ENCODE measurements at places on chromosomes 16 and 17.

DNA sequence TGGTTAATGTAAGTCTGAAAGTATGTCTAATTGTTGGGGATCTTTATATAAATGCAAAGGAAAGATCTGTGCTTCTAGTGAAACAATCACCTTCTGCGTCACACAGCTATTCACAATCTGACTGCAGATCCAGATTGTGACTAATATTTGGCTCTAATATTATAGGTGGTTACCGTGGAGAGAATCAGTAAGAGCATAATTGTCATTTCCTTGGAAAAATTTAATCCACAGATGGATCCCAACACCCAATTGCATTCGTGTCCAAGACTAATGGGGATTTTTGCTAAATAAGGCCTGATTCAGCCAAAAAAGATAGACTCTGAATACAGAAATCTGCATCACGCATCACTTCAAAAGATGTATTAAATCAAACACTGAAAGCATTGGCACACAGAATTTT, 2.7 kb upstream of the KCNJ2 start:
- no peak for DNase-seq

GRCh38 chr16:66474750-66475199, 47.7 kb downstream of the BEAN1 start:
- DNase-seq = peak; percentile 84

DNA sequence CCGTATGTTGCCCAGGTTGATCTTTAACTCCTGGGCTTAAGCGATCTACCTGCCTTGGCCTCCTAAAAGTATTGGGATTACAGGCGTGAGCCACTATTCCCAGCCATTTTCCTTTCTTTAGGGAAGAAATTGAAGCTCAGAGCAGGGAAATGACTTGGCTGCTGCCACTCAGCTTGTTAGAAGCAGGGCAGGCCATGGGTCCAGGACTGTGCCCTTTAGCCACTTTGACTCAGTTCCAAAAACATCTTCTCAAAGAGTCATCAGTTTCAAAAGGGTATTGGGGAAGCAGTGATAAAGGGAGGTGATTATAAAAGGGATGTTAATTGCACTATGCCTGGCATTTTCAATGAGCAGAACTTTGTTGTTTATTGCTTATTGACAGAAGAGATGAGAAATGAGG, 402.8 kb downstream of the SNX29 start:
- no peak for DNase-seq

GRCh38 chr16:30482366-30482765, 9.8 kb downstream of the ITGAL start:
- no peak for DNase-seq

- peak; percentile 76 for DNase-seq
These were observed 1.6 kb downstream of the MYO1C start for GRCh38 chr17:1490643-1491442.

GRCh38 chr16:759110-759910, 1.2 kb upstream of the MSLN start:
- DNase-seq = no peak

GRCh38 chr16:87945351-87946042, 5.7 kb upstream of the BANP start:
- DNase-seq = peak; percentile 71

DNA sequence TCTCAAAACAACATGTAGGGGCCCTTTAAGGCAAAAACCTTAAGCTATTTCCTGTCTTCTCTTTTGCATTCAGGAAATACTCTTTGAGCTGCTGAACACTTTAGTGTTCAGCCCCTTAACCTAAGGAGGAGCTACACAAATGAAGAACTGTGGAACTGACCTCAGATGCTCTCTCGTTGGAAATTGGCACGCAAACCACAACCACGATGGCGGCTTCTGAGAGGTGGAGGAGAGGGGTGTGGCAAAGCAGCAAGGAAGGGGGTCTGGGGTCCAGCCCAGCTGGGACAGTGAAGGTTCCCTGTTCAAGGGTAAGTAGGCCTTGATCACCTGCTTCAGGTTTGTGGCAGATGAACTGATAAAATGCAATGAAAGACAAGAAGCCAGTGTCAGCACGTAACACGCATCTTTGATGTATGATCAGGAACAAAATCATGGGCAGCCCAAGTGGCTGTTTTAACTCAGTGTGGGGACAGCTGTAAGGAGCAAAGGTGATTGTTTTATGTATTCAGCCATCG, 291.6 kb upstream of the TNRC6C start:
- DNase-seq = peak; percentile 69

GRCh38 chr16:87067003-87067556, 250.1 kb downstream of the C16orf95 start:
- DNase-seq = no peak

DNA sequence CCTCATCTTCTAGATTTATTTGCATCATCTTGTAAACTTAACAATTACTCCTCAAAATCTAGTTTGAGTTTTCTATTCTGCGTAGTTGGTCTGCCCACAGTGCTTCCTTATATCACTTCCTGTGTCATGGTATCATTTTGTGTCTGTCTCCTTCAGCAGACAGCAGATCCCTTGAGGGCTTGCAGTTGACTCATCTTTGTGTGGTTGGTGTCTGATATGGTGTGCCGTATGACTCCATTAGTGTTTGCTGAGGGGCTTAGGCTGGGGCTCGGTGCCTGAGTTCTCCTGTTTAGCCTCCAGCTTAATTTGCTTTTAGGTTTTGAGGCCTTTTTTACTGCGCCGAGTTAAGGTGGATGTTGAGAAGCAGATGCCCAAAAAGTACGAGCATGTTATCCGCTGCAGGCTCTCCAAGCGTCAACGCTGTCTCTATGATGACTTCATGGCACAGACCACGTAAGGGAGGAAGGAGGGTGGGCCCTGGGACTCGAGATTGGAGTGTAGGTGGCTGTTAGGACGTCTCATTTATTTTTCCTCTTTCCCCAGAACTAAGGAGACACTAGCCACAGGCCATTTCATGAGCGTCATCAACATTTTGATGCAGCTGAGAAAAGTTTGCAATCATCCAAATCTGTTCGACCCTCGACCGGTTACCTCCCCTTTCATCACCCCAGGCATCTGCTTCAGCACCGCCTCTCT, 16.9 kb downstream of the SRCAP start:
- peak; percentile 64 for DNase-seq

- no peak for DNase-seq
These were observed 6.0 kb downstream of the LYRM1 start for GRCh38 chr16:20906341-20907255.

DNA sequence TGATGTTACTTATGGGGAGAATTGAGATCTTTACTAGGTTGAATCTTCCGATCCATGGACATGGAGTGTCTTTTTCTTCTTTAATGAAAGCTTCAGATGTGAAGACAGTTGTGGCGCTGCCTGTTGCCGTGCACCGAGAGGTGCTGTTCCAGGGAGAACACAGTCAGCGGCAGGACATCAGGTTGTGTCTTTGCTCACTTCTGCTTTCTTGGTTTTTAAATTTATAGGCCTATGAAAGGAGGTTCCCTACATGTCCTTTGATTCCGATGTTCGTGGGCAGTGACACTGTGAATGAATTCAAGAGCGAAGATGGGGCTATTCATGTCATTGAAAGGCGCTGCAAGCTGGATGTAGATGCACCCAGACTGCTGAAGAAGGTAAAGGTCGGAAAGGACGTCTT, 49.8 kb downstream of the SEC14L1 start:
- DNase-seq = no peak

DNA sequence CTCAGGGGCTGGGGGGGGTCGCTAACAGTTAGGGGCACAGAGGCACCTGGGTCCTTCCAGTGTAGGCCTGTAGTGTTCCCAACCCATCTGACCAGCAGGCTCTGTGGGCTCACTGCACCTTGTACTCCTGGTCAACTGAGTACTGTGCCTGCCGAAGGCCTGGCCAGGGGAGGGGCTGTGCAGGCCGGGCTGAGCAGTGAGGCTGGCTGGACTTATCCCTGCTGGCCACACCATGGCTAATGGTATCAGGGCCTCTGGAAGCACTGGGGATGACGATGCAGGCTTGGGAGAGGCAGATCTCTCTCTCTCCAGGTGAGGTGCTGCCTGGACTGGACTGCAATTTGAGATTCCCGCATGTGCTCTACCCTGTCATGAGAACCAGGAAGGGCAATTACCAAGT, 58.9 kb upstream of the SDK2 start:
- DNase-seq = no peak

- no peak for DNase-seq
These were observed at the start of gene PTGES3L for GRCh38 chr17:42979511-42980273. PTGES3L (minus strand) TSS chr17:42980080; CDS start chr17:42980053, 27 bp downstream.

- no peak for DNase-seq
These were observed 20.9 kb upstream of the MPRIP start for GRCh38 chr17:17021194-17021863.

DNA sequence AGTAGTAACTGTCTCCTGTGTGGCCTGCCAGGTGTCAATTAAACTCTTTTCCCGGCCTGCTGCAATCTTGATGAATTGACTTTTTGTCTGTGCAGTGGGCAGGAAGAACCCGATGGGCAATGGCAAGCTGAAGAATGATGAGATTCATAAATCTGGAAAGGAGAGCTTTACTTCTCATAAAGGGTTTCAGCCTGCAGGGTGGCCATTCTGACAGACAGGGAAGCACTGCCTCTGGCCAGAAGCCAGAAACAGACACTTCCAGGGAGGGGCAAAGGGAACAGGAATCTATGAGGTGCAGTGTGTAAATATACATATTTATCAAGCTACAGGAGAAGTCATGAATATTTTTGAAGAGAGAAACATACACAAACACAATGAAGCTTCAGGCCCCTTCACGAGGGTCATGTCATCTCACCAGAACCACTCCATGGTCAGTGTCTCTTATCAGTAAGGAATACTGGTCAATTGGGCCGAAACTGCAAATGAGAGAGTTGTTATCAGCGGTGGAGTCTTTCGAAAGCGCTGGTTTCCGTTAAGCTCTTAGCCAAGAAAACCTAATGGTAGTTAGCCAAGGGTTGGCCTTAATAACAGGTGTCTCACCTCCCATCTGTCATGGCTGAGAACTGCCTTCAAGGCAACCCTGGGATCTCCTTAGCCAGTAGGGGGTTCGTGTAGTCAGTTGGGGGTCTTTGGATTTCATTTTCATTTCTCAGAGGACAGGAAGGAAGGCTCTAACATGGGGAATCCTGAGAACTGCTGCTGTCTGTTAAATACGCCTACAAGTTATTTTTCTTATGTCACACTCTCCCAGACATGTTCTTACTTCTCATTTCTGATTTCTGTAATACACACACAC, 1.2 kb upstream of the NARF start:
- DNase-seq = no peak

DNA sequence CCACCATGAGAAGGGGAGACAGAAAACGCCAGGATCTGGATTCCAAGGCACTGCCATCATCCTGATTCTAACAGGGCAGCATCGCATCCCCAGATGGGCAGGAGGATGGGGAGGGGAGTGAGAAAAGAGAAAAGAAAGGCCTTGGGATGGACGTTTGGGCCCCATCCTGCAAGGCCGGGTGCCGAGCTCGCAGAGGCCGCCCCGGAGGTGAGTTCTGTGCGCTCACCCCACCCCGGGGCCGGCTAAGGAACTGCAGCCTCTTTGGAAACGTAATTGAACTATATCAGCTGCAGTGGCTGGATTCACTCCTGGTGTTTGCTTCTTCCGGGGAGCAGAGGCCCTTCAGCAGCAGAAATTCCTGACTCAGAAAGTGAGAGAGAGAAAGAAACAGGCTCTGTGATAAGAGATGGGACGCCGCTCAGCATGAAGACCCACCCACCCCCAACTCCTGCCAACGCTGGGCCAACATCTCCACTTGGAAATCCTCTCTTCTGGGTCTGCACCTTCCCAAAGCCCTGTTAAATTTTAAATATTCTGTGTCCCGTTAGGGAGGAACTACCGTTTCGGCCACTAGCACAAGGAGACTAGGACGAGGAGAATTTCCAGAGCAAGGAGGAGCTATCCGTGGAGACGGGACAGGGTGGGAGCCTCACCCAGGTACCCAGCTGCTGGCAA, 8.5 kb upstream of the SSTR2 start:
- DNase-seq = peak; percentile 61

DNA sequence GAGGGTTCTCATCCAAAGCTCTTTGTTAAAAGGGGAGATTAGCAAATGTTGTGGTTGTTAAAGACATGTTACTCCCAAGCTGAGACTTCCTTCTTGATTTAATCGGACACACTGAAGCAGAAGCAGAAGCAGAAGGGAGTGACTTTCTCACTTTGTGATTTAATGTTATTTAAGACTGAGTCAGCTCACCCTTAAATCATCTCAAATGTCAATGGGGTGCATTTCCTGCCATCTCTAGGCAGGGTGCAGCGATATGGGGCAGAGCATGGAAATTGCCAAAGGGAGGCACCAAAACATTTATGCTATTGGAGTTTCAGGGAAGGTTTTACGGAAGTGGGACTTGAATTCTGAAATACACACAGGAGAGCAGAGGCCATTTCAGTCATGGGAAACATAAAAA, 283.6 kb downstream of the ABCC12 start:
- DNase-seq = no peak

- DNase-seq = no peak
These were observed 1.3 kb upstream of the RAB40C start for GRCh38 chr16:588639-588888.

- no peak for DNase-seq
These were observed 30.8 kb downstream of the NOG start for GRCh38 chr17:56624309-56624708.

- DNase-seq = no peak
These were observed 13.2 kb downstream of the NGFR start for GRCh38 chr17:49508061-49508865.

- DNase-seq = no peak
These were observed 438.1 kb downstream of the WWOX start for GRCh38 chr16:78537511-78537910.

GRCh38 chr17:71142333-71142732, 973.0 kb downstream of the KCNJ2 start:
- DNase-seq = no peak

GRCh38 chr17:81987161-81987770, 9.8 kb downstream of the ASPSCR1 start:
- DNase-seq = no peak

DNA sequence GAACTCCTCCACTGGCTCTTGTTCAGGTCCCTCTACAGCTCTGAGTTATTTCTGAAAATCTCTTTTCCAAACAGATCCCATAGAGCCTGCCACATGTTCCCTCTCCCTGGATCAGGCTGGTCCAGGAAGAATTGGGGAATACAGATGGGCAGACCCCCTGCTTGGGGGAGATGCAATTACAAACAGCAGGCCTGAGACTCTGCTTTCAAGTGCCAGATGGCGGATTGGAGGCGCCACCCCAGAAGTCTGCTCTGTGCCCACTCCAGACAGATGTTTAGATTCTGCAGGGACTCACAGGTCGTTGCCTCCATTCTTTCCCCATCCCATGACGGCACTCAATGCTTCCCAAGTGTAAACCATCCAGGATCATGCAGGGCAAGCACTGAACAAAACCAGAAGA, 316.6 kb downstream of the SLC39A11 start:
- no peak for DNase-seq

DNA sequence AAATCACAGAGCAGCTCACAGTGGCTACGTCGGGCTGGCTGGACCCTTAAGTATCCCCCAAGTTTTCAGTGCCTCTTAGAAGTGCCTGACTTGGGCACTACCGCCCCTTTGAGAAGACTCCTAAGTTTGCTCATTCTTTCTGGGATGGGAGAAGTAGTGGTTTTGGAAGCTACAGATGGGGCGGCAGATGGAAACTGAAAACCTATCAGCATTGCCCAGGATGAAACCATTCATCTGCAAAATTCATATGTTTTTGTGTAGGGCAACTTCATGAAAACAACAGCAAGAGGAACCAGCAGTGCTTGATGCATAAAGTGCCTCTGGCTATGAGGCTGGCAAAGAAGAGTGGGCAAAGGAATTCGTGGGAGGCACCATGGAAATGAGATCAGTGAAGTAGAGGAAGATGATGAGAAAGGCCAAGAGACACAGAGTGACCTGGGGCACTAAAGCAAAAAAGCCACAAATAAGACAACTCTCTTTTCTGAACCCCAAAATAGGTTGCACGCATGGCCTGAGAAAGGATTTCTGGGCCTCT, 277.1 kb downstream of the XYLT1 start:
- no peak for DNase-seq
